Activated T-helper 1 cell treated with anti-CD3 and anti-CD28 coated beads, Interleukin-12 subunit alpha, Interleukin-12 subunit beta, Interleukin-2, Interleukin-4 antibody, amounts not matched to agents 30 ng/mL and 10 ng/mL and 1 ng/mL, durations not matched to agents 14 hours and 24 hours and 36 hours (primary cell): ENCODE measurements at places on chromosomes 11 and 22. TPM values are rescaled to one million over a fixed set of nuclear protein-coding genes. Genes with fewer than 3 reads are reported as not detected.

DNA sequence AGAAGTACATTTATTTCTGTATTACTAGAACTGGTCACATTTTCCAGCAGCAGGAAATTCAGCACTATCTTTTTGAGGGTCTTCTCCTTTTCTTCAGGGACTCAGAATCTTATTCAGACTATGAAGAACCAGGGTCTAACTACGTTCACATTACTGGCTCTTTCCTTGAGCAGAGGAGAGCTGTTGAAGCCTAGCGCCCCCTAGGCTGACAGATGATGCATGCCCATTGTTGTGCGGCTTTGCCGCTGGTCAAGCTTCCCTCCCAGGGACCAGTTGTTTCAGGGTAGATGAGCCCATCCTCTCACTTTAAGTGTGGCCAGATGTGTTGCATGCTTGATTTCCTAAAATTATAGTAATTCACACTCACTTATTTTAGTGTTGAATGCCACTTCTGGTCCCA is 168.2 kb upstream of the PDGFD start:
- no peak for DNase-seq

GRCh38 chr22:38923463-38924346 is 33.7 kb upstream of the APOBEC3A start:
- no peak for DNase-seq

DNA sequence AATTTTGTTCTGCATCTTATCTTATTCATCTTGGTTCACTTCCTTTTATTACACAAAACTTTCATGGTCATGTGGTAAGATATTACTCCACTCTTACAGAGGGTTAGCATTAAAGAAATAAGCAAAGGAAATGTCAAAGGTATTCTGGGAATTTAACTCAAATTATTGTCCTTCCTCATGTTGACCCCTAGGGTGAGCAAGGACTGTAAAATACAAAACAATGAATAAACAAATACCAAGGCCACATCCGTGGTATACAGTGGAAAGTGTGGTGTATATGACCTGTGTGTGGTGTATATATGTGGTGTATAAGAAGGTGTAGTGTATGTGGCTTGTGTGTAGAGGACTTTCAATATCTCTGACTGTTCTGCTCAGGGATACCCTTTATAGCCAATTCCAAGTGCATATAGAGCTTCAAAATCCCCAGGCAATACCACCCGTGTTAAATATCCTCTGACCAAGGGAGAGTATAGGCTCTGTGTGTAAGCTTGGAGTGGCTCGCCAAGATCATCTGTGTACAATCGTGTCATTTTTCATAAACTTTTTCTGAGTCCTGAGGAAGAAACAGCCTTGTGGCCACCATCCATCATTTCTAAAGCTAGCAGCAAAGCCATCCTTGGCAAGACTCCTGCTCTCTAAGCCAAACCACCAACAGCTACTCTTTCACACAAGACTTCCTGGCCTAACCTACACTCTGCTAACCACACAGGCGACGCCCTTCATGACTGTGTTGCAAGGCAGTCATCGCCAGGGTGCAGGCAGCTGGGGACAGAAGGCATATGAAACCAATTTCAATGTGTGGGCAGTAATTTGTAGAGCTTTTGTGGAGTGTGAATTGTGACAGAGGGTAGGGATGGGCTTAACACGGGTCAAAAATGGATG is 548.0 kb downstream of the ETS1 start:
- DNase-seq, result peak; percentile 77

DNA sequence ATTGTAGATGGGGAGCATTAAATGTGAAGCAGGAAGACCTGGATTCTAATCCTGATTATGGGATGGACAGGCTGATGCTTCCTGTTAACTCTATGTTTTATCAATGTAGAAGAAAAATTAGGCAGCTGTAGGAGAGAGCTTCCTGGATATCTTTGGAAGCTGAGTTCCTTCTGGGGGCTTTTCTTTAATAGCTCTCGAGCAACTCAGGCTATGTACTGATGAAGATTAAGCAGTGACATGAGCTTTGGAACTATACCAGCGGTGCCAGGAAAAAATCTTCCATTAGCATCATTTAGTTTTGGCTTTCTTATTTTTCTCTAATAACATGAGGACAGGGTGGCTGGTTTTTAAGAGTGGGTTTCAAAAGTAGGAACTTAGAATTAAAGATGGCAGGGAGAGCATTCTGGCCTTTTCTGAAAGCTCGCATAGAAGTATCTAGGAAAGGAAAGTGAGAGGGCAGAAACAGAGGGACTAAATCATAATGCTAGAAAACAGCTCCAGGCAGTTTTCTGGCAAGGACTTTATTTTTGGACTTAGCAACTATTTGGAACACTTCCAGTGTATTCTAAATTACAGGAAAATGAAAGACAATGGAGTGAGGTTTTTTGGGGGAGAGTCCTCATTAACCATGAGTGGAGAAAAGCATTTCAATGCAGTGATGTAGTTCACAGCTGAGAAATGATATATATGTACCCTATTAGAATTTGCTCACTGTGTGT is 69.2 kb upstream of the RRM1 start:
- DNase-seq, result no peak

GRCh38 chr22:46147471-46148267 is 2.7 kb upstream of the PPARA start:
- DNase-seq, result no peak

- DNase-seq, result no peak
Observed at GRCh38 chr11:5336331-5336730, 7.0 kb downstream of the OR51B5 start.

DNA sequence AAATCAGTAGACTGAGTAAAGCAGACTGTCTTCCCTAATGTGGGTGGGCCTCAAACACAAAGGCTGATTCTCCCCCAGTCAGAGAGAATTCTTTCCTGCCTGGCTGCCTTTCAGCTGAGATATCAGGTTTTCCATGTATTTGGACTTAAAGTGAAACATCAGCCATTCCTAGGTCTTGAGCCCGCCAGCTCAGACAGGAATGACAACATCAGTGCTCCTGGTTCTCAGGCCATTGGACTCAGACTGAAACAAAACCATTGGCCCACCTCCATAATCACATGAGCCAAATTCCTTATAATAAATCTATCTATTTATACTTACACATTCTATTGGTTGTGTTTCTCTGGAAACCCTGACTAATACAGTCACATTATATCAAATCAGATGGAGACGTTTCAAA is 56.7 kb upstream of the CLPB start:
- DNase-seq, result no peak

The PHOX2A gene
- not detected in 2 replicates for total RNA-seq

DNA sequence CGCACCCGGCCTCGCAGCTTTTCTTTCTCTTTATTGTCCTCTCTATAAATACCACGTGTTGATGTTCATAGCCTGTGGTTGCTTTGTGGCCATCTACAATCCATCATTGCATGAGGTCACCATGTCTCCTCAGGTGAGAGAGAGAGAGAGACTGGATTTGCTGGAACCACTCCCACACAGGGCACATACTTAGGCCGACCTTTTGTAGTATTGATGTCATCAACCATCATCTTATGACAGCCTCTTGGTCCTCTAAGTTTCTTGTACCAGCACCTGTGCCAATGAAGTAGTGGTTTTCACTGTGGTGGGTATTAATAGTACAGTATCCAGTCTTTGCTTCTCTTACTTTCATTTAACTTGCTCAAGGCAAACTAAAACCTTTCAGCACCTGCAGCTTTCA is 22.8 kb upstream of the P2RY6 start:
- no peak for DNase-seq

GRCh38 chr11:116729501-116730240 is 43.1 kb downstream of the BUD13 start:
- DNase-seq, result no peak

The ELFN2 gene
- 0.05 and 0.08 TPM in 2 replicates for total RNA-seq

- no peak for DNase-seq
Observed at GRCh38 chr11:86144846-86145245, 76.0 kb upstream of the PICALM start.

DNA sequence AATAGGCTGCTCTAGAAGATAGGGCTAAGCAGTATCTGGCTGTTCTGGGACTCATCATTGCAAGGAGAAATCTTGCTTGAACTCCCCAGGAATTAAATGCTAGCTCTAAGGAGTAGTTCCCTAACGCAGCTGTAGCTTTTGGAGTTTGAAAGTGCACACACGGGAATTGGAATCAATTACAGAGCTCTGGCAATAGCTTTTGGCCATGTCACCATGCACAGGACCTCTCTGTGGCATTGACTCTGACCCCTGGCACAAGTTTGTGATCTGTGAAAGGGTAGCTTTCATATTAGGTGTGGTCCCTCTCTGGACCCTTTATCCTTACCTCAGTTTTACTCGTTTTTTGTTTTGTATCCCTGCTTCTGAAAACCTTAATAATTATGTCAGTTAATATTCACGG is 121.6 kb downstream of the FAT3 start:
- DNase-seq, result no peak

The GSTT2B gene
- total RNA-seq, result 0.65 and 0.91 TPM in 2 replicates

The DEPDC7 gene
- 0.26 and 0.61 TPM in 2 replicates for total RNA-seq

DNA sequence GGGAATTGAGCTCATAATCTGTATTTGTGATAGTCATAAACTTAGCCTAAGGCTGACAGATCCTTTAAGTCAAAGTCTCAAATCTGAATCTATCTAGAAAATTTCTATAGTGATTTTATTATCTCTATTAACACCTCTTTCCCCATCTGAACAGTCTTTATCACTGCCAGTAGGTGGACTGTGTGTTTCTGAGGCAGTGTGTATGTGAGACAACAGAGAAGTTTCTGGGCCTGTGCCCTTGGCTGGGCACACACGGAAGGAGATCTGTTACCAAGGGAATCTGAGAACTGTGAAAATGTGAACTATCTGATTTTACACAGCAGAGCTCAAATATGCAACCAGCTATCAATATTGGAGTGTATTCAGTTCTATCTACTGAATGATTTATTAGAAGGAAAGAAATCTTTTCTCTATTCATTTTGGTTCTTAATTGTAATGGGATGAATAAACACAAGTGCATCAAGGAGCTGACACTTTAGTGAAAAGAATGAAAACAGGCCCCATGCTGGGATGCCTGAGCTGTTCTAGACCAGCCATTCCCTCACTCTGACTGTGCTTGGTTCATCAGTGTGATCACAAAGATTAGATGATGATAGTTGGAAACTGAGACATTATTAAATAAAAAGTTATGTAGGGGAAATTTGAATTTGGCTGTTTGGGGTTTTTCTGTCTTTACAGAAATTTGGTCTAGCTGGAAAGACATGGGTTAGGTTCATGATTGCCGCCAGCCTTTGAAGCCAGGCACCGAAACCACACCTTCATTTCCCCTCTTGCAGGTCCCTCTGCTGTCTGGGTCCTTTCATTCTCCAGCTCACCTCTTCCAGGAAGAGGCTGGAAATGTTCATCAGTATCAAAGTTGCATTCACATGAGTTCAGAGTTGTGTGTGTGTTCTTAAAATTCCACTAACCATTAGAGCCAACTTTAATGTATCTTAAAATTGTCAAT is 68.1 kb downstream of the LIF start:
- DNase-seq, result peak; percentile 49

DNA sequence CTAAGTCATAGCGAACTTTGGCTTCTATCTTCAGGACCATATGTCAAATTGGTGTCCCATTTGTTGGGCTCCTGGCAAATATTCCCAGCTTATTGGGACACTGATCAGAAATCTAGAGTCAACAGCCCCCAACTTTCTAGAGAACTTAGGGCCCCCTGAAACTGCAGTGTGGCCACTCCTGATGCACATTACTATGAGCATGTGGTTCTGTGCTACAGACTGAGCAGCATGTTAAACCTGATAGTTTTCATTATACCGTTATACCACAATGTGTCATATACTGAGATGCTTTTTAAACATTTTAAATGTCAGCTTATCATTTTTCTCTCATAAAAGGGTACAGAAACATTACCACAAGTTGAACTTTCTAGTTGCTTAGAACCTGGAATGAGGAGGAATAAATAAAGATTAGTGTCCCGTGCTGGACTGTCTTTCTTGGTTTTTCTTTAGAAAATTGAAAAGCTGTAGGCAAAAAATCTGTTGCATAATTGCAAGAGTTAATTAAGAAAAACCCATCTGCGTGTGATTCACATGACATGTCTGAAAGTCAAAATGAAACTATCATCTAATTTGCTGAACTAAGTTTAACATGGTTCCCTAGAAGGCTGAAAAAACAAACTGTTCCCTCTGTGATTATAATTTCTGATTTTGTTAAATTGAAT is 16.4 kb upstream of the CTSC start:
- no peak for DNase-seq

GRCh38 chr11:63499874-63500273 is 6.0 kb upstream of the LGALS12 start:
- no peak for DNase-seq

DNA sequence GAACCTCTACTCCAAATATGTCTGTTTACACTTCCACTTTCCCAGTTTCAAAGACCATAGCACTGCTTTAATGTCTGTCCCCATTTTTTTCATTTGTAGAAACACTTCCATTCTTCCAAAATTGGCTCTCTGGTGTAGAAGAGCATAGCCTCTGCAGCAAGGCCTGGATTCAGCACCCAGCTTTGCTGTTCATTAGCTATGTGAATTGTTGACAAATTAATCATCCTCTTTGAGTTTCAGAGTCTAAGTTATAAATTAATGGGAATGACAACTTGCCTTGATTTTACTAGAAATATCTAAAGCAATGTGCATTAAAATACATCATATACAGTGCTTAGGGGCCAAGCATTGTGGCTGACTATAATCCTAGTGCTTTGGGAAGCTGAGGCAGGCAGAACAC is 22.4 kb downstream of the GRIA4 start:
- no peak for DNase-seq

GRCh38 chr11:62452261-62452660 is 33.4 kb downstream of the SCGB1A1 start:
- DNase-seq, result no peak

DNA sequence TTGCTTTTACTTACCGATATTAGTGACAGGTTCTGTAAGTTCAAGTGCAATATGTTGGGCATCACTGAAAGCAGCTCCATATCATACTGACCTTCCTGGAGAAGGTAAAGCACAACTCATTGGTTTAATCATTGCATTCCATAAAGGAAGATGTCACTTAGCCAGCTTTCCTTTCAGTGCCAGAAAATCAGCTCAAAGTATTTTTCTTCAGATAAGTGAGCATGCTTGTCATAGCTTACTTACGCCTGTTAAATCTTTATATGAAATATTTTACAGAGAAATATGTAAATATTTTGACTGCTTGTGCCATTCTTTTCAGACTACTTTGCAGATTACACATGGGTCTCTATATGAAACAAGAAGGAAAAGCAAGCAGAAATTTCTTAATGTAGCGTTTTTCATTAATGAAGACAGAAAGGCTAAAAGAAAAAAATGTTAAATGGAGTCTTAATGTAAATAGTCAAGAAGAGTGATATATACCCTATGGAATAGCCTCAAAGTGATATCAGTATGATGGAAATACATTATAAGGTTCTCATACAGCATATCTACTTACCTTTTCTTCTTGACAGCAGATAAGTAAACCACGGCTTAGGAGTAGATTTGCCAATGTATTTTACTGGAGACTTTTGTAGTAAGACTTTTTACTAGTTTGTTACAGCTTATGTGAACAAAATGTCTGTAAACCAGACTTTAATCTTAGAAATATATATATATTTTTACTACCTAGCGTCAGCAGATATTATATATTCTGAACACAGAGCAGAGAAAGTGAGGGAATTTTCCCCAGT is 649.7 kb downstream of the METTL15 start:
- DNase-seq, result no peak

The TOM1 gene
- total RNA-seq, result 16.8 and 19.0 TPM in 2 replicates

- DNase-seq, result no peak
Observed at GRCh38 chr11:131684111-131685060, 314.0 kb downstream of the NTM start.

- DNase-seq, result no peak
Observed at GRCh38 chr22:47794851-47795250, 1032.4 kb downstream of the TBC1D22A start.

GRCh38 chr11:118908901-118909618 is 16.7 kb downstream of the BCL9L start:
- DNase-seq, result no peak
